ENCODE measurements at places on chromosomes 7 and 10. TPM values are rescaled to one million over a fixed set of nuclear protein-coding genes. Genes with fewer than 3 reads are reported as not detected.

DNA sequence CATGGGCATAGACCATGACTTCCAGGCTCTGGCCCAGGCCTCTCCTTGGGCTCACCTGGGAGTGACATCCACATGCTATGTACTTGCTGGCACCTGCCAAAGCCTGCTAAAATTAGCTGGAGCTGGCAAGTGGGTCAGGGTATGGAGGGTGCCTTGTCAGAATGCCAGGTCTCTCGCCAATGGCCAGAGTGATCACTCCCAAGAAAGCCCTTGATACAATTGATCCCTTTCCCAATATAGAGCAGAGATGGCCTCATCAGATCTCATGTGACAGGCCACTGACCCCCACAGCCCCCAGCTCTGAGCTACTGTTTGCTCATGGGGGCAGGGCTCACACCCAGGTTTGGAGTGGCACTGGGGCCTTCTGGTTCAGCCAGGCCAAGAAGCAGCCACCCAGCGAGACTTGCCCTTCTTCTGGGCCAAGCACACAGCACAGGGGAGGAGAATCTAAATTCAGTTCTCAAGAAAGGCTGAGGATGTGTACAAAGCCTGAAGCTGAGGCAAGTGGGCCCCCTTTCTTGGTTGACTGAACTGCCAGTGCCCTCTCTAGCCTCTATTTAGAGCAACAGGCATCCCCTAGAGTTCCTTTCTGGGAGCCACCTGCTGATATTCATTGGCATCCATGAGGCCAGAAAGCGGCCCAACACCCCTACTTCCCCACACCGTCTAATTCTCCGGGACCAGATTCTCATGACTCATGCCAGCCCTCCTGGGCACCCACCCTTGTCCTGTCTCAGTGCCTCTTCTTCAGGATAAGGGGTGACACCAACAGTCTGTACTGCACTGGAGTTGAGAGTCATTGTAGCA is 18.9 kb upstream of the MYL7 start:
- no peak for DNase-seq

- no peak for DNase-seq
Measured at GRCh38 chr10:34682580-34682979, 132.5 kb downstream of the PARD3 start.

GRCh38 chr7:27409311-27409710 is 166.7 kb downstream of the EVX1 start:
- no peak for DNase-seq

GRCh38 chr10:88440541-88440940 is 142.6 kb downstream of the RNLS start:
- DNase-seq, result no peak

- no peak for DNase-seq
Measured at GRCh38 chr7:2118630-2119190, 114.0 kb downstream of the MAD1L1 start.

DNA sequence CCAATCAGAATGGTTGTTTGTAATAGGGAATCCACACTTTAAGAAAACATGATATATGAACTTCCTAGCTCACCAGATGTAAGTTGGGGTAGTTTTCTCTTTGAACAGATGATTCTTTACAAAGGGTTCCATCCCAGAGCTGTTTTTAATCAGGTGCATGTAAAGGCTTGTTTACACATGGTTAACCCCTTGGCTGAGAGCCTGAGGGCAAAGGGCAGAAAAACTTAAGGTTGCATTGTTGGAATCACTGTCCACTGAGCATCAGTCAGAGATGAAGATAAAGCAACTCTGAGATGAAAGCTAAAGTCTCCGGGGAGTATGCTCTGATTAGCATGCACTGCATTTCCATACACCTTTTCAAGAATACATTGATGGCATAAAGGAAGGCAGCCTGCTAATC is 518.2 kb downstream of the SORCS3 start:
- DNase-seq, result no peak

DNA sequence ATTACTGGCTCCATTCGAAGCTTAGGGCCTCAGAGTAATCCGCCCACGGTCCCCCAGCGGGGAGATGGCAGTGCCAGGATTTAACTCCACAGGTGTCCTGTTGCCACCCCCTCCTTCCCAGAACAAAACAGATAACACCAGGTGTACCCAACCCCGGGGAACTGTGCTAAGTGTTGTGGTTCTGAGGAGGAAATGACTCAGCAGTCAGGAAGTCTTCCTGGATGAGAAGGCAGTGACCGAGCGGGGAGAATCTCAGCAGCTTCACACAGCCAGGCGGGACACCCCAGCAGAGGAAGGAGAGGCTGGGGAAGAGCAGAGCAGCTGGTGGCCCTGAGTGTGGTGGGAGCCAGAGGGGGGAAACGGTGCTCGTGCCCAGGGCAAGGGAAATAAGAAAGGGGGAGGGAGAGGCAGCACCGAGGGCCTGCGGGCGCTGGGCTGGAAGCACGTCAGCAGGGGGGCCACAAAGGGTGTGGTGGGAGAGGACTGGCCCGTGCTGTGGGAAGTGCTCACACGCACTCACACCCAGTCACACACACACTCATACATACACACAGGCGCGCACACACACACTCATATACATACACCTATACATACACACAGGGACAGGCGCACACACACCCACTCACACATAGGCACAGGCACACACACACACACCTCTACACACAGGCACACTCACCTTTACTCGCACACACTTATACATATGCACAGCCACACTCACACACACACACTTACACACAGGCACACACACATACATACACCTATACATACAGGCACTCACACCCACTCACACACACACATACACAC is 59.8 kb upstream of the CHST15 start:
- peak; percentile 20 for DNase-seq

GRCh38 chr10:77383861-77384553 is 253.6 kb downstream of the KCNMA1 start:
- no peak for DNase-seq

DNA sequence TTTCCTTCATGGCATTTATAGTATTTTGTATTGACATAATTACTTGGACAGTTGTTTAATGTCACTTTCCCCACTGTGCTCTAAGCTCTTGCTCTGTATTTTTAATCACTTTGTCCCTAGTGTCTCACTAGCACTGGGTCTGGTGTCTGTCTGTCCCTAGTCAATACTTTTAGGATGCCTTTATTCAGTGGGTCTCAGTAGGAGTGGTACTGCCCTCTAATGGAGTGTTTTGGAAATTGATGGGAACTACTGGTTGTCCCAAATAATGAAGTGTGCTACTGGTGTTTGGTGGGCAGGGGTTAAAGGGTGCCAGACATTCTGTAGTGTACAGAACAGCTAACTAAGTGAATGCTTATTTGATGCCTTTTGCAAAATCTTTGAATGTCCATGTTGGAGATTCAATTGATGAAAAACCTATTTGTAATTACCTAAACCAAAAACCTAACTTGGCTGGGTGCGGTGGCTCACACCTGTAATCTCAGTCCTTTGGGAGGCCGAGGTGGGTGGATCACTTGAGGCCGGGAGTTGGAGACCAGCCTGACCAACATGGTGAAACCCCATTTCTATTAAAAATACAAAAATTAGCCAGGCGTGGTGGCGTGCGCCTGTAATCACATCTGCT is 33.3 kb downstream of the CDK14 start:
- DNase-seq, result peak; percentile 5

DNA sequence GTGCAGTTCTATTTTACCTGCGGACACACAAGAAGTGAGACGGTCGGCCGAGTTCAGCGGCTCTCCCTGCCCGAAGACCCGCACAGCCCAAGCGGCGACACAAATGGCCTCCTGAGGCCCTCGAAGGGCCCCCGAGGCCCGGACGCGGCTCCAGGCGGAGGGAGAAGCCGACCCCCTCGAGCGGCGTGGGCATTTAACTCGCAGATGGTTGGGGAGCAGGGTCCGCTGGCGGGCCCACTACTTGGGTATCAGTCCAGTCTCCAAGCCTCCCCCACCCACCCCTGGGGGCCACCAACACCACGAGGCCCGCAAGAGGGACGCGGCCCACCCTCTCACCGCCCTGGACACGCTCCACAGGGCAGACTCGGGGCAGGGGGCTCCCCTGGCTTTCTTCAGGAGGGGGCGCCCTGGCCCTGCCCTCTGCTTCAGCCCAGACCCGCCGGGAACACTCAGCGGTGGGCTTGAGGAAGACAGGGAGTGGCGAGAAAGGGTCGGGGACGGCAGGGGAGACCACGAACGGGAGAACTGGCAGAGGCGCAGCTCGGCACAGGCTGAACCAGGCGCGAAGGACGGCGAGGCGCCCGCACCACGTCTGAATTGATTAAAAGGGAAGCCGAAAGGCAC is 1.7 kb downstream of the IGF2BP3 start:
- DNase-seq, result no peak

- DNase-seq, result no peak
Measured at GRCh38 chr7:115825456-115826115, 205.0 kb downstream of the TFEC start.

DNA sequence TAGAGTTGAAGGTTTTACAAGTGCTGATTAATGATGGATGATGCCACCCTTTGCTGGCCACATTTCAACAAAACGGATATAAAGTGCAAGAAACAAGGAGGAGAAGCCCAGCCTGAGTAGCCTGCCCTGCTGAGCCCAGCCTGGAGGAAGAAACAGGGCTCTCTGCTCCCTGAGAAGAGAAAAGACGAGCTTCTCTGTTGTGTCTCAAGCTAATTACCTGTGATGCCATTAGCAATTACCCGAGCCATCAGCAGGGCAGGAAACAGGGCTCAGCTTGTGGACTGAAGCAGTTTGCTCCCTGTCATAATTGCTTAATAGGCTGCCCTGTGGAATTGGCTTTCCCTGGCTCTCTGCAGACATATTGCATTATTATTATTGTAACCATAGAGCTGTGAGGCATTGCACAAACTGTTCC is 709.3 kb upstream of the AUTS2 start:
- DNase-seq, result no peak

GRCh38 chr7:128056901-128057300 is 25.7 kb upstream of the LRRC4 start:
- DNase-seq, result no peak

GRCh38 chr10:121183707-121184106 is 332.5 kb downstream of the WDR11 start:
- DNase-seq, result no peak

The DRGX gene
- total RNA-seq, result not detected

The DNA2 gene
- 5.2 TPM for total RNA-seq

The CACNA2D1 gene
- total RNA-seq, result not detected

The VIPR2 gene
- not detected for total RNA-seq

The TFEC gene
- total RNA-seq, result 1.6 TPM

The ZNF804B gene
- total RNA-seq, result not detected

The ATRNL1 gene
- not detected for total RNA-seq

The FEZF1 gene
- total RNA-seq, result not detected

The HOXA4 gene
- not detected for total RNA-seq

The HOGA1 gene
- total RNA-seq, result not detected

The FGF8 gene
- total RNA-seq, result not detected
